ENCODE measurements at places on chromosomes 1 and 21.

GRCh38 chr1:50959303-50959912 lies 659 bp downstream of the FAF1 start:
- no peak for DNase-seq

DNA sequence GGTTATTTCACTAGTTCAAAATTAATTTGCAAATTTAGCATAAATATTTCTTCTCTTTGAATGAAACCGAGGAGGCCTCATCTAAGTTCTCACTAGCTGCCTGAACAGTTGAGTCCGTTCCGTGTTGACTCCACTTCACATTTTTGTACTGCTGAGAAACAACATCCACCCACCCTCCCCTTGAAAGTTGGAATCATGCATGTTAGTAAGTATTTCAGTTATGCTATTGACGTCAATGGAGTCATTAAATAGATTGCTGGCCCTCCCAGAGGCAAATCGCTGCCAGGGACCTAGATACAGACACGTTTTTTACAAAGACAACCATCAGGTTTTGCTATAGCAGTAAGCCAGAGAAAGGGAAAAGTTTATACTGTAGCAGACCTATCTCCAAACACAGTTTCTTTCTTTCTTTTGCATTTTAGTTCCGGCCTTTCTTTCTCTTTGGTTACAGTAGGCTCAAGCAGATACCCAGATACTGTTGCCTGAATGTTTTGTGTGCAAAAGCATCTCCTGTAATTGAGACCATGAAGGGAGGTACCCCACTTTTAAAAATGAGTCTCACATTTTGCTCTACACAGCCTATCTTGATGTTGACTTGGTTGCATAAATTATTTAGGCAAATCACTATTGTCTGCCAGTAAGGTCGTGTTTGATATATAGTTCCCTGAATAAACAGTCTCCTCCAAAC lies 262.6 kb upstream of the SGIP1 start:
- no peak for DNase-seq

DNA sequence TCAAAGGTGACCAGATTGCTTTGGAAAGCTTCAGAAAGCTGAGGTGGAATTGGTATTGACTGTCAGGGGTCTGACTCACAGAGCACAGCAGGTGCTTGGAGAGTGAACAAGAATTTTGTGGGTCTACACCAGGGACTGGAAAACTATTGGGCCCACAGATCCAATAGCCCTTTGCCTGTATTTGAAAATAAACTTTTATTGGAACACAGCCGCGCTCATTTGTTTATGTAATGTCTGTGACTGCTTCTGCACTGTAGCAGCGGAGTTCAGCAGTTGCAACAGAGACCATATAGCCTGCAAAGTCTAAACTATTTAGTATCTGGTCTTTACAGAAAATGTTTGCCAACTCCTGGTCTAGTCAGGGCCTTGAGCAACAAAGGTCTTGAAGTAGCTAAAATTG lies 315.6 kb downstream of the NFIA start:
- DNase-seq, result no peak

DNA sequence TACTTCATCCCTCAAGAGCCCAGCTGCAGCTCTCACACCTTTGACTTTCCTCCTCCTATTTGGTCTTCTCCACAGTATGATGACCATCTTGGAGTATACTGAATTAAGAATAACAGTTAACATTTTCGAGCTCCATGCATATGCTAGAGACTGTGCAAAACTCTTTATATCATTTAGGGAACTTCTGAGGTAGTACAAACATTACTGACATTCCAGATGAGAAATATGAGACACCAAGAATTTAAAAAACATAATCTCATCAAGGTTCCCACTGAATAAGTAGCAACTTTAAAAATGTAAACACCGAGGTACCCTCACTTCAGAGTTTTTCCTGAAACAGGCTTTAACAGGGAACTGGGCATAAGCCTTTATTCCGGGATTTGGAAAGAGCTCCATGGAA lies 22.7 kb downstream of the FMO3 start:
- no peak for DNase-seq

- DNase-seq, result no peak
These were observed 18.6 kb downstream of the ACOT11 start for GRCh38 chr1:54566438-54567141.

GRCh38 chr1:112264010-112264409 lies 132.0 kb upstream of the CTTNBP2NL start:
- DNase-seq, result no peak

GRCh38 chr1:199038156-199038555 lies 399.3 kb downstream of the PTPRC start:
- no peak for DNase-seq

- DNase-seq, result no peak
These were observed 189.6 kb upstream of the PTGFR start for GRCh38 chr1:78301141-78301540.

DNA sequence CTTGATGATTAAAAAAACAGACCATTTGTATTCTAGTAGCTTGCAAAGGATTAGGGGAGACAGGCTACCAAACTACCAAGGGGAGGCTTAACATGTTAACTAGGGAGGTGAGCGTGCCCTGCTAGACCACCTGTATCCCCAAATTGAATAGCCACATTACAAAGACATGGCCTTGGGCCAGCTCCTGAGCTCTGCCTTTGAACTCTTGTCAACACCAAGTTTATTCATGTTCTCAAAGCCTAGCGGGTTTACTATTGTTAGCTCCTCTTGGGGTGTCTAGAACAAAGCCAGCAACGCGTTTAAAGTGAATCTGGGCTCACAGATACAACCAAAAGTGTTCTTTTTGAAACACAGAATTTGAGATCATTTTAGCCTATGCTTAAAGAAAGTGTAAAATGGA lies 36.3 kb downstream of the SMYD2 start:
- no peak for DNase-seq

Data from cortex of kidney (tissue), 1 donor.